Hematopoietic multipotent progenitor cell treated with erythropoietin and hydrocortisone succinate and interleukin-3 and kit ligand, for 17 days (in vitro differentiated cells): ENCODE measurements at places on chromosomes 1 and 21.

GRCh38 chr1:214574598-214575411 is 23.4 kb upstream of the PTPN14 start:
- no peak for DNase-seq

GRCh38 chr1:225412803-225413351 is 15.0 kb downstream of the LBR start:
- no peak for DNase-seq

- no peak for DNase-seq
Observed at GRCh38 chr1:29258976-29259801, 22.9 kb downstream of the PTPRU start.

- DNase-seq: no peak
Observed at GRCh38 chr1:226809785-226810571, 60.4 kb upstream of the PSEN2 start.

DNA sequence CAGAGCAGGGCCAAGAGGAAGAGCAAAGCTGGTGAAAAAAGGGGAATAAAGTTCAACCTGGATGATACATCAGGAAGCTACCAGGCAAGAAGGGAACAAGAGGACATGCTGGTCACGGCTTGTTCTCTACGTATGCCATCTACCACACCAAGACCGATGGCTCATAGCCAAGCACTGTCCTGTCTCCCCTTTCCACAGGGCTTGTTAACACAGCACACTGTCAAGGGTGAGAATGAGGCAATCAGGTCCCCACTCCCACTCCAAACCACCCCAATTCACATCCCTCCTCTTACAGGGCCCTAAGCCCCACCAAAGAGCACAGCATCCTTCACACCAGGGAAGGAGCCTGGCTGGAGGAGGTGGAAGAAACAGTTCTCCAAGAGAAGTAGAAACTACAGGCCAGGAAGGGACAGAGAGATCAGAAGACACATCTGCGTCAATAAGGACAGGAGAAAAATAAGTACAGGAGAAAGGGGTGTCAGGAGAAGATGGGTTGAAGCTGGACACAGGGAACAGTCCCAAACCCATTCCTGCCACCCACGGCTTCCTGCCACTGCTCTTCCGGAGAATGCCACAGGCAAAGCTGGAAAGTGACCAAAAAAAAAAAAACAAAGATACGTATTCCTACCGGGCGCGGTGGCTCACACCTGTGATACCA is 923 bp upstream of the SHC1 start:
- peak; percentile 55 for DNase-seq

GRCh38 chr1:203096566-203096965 is 10.8 kb upstream of the MYOG start:
- DNase-seq: no peak

DNA sequence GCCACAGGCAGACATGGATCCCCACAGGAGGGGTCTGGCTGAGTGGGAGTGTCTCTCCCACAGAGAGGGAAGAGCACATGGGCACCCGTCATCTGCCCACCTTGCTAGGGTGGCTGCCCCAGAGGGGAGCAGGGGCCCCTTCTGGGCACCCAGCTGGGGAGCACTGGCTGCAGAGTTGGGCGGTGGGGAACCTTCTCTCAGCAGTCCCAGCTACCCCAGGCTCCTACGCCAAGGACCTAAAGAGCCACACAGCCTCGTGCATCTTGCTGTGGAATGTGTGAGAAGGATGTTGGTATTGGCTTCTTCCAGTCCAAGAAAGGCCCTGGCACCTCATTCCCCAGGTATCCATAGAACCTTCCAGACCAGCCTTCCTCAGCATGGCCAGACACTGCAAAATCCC is 250.6 kb upstream of the VAMP3 start:
- no peak for DNase-seq

DNA sequence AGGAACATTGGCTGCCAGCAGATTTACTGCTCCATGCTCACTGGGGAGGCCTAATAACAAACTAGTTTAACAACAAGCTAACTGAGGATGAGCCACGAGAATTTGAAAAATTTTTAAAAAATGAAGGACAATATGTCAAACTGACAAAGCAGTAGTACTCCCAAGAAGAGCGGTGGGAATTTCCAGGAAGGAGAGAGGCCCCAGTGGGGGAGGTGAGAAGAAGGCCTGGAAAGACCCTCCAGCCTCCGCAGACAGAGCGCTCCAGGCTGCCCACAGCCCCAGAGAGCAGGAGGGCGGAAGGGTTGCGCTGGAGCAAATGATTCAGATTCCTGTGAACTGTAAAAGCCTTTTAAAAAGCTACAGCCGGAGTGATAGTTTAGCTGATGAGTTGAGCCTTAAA is 78.5 kb downstream of the SIPA1L2 start:
- DNase-seq: no peak

DNA sequence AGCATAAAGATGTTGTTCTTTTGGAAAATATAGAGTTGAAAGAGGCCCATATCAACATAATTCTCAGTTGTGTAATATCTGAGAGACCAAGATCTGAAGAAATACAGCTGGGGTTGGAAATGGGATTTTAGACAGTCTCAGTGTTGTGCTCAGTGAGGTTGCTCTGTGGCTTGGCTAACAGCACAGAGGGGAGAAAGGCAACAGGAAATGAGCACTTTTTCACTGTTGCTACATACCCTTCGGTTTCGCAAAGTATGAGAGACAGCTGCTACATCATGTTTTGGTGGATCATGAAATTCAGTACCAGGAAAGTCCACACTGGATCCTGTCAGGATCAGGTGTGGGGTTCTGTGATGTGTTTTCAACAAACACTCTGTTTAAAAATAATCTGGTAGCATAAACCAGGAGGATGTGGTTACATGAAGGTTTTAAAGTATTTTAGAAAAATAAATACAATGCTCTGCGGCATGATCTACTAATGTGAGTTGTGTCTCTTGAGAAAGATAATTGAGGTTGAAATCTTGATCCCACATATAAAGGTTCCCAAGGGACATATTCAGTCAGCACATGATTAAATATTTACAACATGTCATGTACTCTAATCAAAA is 7.0 kb upstream of the GPR88 start:
- DNase-seq: no peak

GRCh38 chr1:182615468-182616129 is 11.4 kb upstream of the RGS16 start:
- no peak for DNase-seq

- no peak for DNase-seq
Observed at GRCh38 chr1:228274452-228275178, 66.8 kb downstream of the OBSCN start.

- DNase-seq: no peak
Observed at GRCh38 chr21:37575580-37575979, 209.0 kb downstream of the DYRK1A start.

GRCh38 chr1:101108111-101108500 is 82.5 kb upstream of the DPH5 start:
- DNase-seq: no peak
